Aorta (tissue), 5 donors: ENCODE measurements at places on chromosomes 4 and X. TPM values are rescaled to one million over a fixed set of nuclear protein-coding genes. Genes with fewer than 3 reads are reported as not detected.

The CPLX1 gene
- 5.2 TPM for total RNA-seq

The GAGE12G gene
- not detected for total RNA-seq

- no peak for DNase-seq
These were observed 21.9 kb downstream of the TKTL1 start for GRCh38 chrX:154317391-154317995.

- peak; percentile 9 for DNase-seq
These were observed 35.9 kb upstream of the MSANTD1 start for GRCh38 chr4:3213106-3213425.

DNA sequence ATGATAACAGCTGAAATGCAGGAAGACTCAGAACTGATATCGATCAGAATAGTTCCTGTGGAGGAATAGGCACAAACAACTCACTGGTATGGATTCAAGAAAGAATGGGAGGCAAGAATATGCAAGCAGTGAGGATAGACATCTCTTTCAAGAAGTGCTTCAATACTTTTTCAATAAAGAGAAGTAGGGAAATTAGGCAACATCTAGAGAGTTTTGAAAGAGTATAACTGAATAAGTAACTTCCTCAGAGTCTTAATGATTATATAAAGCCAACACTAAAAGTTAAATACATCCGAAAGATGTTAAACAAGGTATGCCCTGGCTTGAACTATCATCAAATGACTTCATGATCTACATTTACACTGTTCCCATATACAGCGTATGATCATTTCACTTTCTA, 1443.0 kb downstream of the PCDH7 start:
- no peak for DNase-seq

- DNase-seq = no peak
These were observed 15.1 kb upstream of the AFF1 start for GRCh38 chr4:86919561-86920223.

DNA sequence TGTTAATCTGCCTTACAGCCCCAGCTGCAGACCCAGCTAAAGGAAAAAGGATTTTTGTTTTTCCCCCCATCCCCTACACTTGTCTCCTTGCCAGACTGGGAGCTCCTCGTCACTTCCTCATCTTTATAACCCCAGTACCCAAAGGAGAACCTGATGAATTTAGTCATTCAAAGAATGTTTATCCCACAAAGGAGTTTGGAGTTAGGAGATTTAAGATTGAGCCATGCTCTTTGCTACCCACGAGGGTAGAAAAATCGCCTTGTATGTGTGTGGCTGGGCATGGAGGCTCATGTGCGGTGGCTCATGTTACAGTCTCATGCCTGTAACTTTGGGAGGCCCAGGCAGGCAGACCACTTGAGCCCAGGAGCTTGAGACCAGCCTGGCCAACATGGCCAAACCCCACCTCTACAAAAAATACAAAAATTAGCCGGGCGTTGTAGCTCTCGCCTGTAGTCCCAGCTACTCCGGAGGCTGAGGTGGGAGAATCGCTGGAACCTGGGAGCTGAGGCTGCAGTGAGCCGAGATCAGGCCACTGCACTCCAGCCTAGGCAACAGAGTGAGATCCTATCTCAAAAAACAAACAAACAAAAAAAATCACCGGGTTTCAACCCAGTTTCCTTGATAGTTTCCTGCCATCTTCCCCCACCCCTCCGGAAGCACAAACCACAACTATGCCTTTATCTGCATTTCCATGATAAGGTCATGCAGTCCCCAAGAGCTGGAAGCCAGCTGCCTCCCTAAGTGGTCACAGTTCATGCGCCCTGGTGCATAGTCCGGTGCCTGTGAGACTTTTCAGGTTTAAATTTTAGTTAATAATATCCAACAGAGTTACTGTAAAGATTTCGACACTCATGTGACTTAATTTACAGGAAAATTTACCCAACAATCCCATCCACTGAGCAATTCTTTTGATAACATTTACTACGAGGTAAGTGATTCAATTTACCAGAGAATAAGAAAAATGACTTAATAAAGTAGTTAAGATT, 1.5 kb downstream of the CFAP97 start:
- DNase-seq = no peak

- DNase-seq = no peak
These were observed 52.0 kb upstream of the HS3ST1 start for GRCh38 chr4:11480683-11481082.

- no peak for DNase-seq
These were observed 82.1 kb downstream of the FIP1L1 start for GRCh38 chr4:53459548-53459947.

GRCh38 chr4:48065587-48066052, 49.0 kb downstream of the NIPAL1 start:
- DNase-seq = no peak

The CCDC110 gene
- 3.8 TPM for total RNA-seq

The LUZP4 gene
- not detected for total RNA-seq

The RPL10 gene
- 2,525 TPM for total RNA-seq

- no peak for DNase-seq
These were observed 3.0 kb downstream of the ANK2 start for GRCh38 chr4:113052379-113052951.

DNA sequence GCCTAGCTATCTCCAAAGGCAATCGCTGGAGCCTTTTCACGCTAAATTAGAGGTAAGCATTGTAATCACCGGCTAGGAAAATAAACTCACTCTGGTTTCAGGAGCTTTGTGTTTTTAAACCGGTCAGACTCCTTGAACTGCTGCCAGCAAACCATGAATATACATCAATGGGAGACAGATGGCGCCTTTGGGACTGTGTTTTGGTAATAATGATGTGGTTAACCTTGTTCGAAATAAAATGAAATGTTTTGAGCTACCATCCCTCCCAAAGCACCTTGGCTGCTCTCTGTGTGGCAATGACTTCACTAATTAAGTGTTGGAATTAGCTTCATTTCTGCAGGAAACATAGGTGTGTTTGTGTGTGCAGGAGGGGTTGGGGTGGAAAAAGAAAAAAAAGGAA, 65.3 kb downstream of the CLNK start:
- no peak for DNase-seq

DNA sequence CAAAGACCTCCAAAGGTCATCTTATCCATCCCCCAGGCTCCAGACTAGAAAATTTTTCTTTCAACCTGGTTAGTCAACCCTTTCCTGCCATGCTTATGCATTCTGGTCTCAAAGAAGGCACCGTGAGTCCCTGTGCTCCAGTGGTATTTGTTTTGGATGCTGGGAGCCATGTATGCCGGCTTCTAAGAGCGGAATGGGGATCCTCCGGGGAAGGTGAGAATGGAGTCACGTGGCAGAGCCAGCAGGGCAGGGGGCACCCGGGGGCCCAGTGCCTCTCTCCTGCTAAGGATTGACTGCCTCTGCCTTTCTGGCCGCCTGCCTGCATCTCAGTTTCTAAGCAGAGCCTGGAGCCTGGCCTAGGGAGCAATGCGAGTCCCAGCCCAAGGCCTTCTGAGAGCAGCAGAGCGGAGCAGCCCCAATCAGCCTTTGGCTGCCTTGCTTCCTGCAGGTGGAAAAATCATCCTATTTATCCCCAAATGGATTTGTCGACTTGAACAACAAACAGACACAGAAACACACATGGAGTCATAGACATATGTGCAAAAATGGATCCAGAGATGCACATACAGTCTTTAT, 141.0 kb downstream of the PJA1 start:
- DNase-seq = no peak

- no peak for DNase-seq
These were observed 212.9 kb downstream of the CBR4 start for GRCh38 chr4:168797194-168797593.
